ENCODE measurements at places on chromosomes 6 and 20.

GRCh38 chr20:15937179-15937578 is 636.1 kb downstream of the KIF16B start:
- no peak for DNase-seq

DNA sequence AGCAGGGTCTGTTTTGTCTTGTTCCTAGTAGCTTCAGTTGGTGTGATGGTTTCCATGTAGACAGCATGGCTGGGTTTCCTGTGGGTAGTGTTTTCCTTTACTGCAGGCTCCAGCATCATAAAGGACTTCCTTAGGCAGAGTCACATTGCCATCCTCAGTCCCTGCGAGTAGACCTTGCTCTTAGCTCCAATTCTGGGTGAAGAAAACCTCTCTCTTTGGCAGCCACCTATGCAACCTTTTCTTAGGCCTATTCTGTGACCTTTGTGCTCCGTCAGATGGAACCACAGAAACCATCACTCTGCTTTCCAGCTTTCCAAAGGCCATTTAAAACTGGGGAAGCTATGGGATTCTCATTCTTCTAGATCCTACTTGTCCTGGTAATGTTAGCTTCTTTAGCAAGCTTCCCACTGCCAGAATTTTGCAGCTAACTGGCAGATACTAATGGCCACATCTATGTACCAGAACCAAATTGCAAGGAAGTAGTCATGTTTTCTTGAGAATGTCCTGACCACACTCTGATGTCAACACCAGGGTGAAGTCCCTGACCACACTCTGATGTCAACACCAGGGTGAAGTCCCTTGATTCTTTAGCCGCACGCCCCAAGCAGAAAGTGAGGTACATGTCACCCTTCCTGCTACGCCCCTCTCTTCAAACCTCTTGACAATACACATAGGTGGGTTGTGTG is 646.6 kb upstream of the HS3ST5 start:
- DNase-seq = no peak

DNA sequence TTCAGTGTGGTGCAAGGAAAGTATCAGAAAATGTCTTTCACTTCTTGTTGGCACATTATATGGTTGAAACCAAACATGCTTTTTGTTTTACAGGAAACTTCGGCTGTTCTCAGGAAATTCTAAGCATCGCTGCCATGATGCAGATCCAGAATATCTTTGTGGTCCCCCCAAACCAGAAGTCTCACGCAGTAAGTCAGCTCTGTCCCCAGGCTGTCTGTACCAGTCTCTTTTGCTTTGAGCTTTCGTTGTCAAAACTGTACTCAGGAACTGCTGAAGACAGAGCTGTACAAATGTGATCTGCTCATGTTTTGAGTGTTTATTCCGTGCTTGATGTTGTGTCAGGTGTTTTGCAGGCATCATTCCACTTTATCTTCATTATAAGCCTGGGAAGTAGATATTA is 59.6 kb downstream of the DHX35 start:
- no peak for DNase-seq

GRCh38 chr20:43916073-43916880 is 1.6 kb downstream of the TOX2 start:
- no peak for DNase-seq

- no peak for DNase-seq
These were observed 46.0 kb downstream of the SIRPA start for GRCh38 chr20:1941226-1941625.

DNA sequence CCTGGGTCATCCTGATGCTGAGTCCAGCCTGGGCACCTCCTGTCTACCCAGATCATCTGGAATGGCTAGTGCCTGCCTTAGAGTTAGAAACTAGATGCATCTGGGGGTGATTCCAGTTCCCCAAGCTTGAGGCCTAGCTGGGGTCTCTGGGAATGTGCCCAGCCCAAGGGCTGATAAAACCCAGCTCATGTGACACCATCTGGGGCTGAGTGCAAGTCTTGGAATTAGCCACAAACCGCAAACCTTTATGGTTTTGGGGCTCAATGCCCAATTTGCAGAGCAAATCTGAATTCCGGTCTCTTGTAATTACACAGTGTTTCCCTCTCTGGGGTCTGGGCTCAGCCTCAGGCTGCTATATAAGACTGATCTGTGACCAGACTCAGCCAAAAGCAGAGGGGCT is at the start of gene BPIFB4:
BPIFB4 (plus strand) TSS at position 385 of the 400 bp plus-strand sequence. CDS start 1,884 bp downstream, outside the sequence.
- no peak for DNase-seq

GRCh38 chr20:19327401-19327800 is 115.0 kb downstream of the SLC24A3 start:
- no peak for DNase-seq

DNA sequence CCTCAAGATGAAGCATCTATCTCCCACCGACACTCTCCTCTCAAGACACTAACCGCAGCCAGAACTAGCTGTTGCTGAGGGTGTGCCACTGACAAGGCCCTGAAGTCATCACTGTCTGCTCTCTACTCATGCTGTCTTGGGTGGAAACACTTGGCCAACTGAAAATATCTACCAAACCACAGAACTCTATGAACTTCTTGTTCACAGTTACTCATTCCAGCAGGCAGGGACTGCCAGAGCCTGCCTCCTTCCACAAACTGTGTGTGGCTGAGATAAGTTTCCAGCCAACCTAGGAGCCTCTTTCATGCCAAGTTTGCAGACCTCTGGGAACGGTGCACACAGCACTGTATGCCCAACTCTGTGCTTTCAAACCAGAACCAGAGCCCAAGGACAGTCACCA is 45.5 kb upstream of the NXT1 start:
- no peak for DNase-seq

DNA sequence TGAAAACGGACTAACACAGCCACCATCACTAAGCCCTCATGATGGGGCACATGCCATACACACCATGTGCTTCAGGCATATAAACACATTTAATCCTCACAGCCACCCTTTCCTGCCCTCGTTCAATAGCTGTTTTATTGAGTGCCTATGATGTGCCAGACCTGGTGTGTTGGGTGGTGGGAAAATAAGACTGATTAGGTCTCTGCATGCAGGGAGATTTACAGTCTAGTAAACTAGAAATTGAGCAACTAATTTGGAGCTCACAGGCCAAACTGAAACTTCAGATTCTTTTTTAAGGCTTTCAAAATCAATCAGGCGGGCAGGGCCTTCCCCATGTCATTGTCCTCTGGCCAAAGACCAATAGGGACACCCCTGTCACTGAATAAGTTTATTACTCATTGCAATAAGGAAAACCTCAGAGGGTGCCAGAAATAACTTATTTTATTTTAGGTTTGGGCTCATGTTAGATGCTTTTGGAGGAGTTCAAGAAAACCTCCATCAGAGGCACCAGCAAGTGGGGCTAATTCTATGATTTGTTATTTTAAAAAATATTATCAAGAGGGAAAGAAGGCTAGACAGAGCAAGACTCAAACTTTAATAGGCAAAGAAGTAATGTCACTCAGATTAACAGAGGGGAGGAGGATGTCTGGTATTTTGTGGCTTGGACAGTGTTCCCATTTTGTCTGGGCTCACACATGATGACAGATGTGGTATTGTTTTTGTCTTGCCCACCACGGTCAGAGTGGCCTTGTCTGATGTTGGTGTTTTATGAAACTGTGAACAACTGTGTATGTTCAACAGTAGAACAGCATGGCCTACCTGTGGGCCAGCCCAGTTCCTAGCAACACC is 12.0 kb downstream of the ZFP64 start:
- DNase-seq = no peak

DNA sequence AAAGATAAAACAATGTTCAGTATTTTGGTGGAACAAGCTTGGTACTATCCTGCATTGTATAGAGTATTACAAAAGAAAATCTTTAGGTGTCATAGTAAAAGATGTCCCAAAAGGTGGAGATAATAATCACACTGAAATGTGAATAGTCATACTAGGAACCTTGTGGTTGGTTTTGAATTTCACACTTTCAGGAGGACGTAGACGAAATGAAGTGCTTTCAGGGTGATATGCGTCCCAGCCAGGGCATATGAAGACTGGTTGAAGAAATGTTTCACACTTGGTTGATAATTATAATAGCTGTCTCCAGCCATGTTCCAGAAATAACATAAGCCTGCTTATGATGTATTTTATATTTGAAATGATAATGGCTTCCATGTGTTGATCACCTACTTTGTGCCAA is 60.4 kb downstream of the SCAND1 start:
- DNase-seq = no peak

DNA sequence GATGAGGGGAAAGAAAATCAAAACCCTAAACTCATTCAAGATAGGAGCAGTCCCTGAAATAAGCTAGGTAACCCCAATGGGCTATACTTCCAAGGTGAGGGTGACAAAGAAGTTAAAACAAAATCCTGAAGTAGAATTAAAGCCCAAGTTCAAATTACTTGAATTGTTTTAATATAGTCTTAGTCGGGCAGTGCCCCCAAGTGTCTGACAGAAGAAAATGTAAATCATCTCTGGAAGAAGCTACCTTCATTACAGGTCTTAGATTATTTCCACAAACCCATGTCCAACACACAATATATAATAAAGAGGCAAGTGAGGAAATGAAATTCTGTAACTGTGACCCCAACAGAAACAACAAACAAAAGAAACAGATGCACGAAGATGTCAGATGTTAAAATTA is 36.8 kb upstream of the L3MBTL3 start:
- DNase-seq = no peak

DNA sequence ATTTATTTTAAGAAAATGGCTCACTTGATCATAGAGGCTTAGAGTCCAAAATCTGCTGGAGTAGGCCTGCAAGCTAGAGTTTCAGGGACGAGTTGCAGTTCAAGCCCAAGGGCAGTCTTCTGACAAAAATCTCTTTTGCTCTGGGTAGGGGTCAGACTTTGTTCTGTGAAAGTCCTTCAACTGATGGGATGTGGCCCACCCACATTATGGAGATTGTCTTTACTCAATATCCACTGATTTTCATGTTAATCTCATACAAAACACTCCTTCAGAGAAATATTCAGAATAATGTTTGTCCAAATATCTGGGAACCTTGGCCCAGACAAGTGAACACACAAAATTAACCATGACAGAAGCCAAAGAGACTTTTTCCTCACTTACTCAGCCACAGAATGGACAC is 98.6 kb upstream of the RSPO3 start:
- DNase-seq = no peak

DNA sequence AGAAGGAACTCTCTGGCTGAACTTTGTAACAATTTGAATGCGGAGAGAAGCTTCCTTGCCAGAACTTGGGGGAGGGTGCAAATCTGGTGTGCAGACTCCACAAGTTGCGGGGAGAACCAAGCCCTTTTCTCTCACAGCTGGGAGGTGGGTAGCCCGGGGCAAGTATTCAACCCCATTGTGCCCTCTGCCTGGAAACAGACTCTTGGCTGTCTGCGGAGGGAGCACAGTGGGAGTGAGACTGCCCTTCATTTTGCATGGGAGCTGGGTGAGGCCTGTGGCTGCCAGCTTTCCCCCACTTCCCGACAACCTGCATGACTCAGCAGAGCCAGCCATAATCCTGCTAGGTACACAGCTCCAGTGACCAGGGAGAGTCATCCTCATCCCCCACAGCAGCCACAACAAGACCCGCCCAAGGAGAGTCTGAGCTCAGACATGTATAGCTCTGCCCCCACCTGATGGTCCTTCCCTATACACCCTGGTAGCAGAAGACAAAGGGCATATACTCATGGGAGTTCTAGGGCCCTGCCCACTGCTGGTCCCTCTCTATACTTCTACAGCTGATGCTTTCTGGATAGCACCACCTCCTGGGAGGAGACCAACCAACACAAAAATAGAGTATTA is 29.4 kb upstream of the TPD52L1 start:
- DNase-seq = no peak

- DNase-seq = no peak
These were observed 26.8 kb upstream of the SLC35B3 start for GRCh38 chr6:8462169-8462568.

DNA sequence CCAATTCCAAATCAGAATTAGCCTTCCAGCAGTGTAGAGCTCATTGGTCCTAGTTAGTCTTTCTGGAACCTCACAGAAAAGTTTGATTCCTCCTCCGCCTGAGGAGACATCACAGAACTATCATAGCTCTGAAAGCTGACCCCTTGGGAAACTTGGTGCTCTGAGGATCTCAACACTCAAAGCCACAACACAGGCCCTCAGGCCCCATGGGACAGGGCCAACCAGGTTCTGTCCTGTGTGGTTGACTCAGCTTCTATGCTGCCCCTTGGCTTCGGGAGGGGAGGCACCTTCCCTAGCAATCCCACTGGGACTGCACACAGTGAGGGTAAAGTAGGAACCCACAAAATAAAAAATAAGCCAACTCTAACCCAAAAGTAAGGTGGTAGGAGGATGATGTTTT is 237.5 kb upstream of the ECI2 start:
- no peak for DNase-seq

DNA sequence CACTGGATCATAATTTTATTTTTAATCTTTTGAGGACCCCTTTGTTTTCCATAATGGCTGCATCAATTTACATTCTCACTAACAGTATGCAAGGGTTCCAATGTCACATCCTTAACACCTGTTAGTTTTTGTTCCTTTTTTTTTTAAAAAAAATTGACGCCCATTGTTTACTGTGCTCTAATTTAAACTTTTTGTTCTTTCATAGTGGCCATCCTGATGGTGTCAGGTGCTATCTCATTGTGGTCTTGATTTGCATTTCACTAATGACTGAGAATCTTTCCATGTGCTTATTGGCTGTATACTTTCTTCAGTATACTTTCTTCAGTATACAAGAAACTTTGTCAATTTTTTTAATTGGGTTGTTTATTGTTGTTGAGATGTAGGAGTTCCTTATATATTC is 347.0 kb downstream of the RNGTT start:
- no peak for DNase-seq

DNA sequence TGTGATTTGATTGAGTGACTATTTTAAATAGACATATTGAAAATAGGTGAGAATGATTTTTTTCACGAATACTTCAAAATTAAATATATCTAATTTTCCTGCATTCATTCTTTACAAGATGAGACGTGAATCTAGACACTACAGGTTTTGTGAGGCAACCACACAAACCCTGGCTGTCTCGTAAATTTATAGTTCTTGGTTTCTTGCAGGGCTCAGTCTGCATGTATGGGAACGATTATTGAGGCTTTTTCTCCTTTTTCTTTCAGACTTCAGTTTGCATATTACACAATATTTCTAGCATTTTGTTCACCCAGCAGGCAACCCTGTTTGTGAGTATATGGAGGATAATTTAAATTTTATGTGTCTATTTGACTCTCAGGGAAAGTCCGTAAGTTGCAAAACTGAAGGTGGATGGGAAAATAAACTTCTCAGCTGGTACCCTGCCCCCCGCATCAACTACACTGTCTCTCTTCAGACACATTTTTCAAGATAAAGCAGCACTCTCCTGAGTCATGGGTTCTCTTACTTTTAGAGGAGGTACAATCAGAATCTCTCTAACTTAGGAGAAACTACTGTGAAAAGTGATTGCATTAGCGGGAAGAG is 1349.3 kb downstream of the GRIK2 start:
- DNase-seq = no peak

Data from SHP77 (cell line).